ENCODE measurements at places on chromosomes 13 and 19. TPM values are rescaled to one million over a fixed set of nuclear protein-coding genes. Genes with fewer than 3 reads are reported as not detected.

- H3K4me1 ChIP-seq, result peaks cover 44% of the 10 kb centered on the region
- H3K4me3 ChIP-seq, result peak overlapping the region; percentile 79
- no peaks in the 10 kb centered on the region for H3K27me3 ChIP-seq
- H3K27ac ChIP-seq, result peak overlapping the region; percentile 96
- DNase-seq, result peak; percentile 24
Observed at GRCh38 chr13:102597029-102597961, 509 bp downstream of the TPP2 start.

- no peak overlapping the region for H3K4me3 ChIP-seq
- H3K27me3 ChIP-seq, result no peaks in the 10 kb centered on the region
- H3K4me1 ChIP-seq, result peaks cover 20% of the 10 kb centered on the region
Observed at GRCh38 chr13:39405107-39405506, 197.9 kb downstream of the LHFPL6 start.

Gene ZNF580
- 84.1 TPM for total RNA-seq

- no peaks in the 10 kb centered on the region for H3K27me3 ChIP-seq
- H3K4me3 ChIP-seq, result peak overlapping the region; percentile 14
- no peaks in the 10 kb centered on the region for H3K4me1 ChIP-seq
Observed at GRCh38 chr13:32310134-32310706, 4.9 kb downstream of the ZAR1L start.

Gene DHRS12
- total RNA-seq, result 16.4 TPM

DNA sequence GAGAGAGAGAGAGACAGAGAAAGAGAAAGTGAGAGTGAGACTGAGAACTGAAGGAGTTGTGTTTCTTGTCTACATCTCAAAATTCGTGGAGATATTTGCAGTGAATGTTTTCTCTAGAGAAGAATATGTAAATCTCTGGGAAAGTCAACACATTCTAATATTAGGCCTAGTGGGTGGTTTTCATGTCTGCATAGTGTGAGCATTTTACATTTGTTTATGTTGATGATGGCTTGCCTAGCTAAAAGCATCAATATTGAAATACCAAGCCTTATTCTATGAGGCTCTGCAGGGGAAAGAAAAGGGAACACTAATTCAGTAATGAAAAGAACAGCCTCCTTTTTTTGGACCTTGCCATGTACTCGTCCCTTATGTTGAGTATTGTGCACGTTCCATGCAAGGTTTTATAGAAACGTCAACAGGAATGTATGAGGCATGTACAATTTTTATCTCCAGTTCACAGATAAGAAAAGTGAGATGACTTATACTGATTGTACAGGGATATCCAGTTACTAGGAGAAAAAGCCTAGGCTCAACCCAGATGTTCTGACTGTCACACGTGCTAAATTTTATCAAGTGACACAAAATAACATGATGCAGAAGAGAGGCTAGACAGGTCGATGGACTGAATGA lies 1288.9 kb upstream of the SLC10A2 start:
- H3K36me3 ChIP-seq, result no peaks in the 10 kb centered on the region
- H3K4me3 ChIP-seq, result no peak overlapping the region
- no peak for DNase-seq
- H3K4me1 ChIP-seq, result no peaks in the 10 kb centered on the region
- no peaks in the 10 kb centered on the region for H3K27me3 ChIP-seq

Gene TICAM1
- total RNA-seq, result 9.0 TPM

DNA sequence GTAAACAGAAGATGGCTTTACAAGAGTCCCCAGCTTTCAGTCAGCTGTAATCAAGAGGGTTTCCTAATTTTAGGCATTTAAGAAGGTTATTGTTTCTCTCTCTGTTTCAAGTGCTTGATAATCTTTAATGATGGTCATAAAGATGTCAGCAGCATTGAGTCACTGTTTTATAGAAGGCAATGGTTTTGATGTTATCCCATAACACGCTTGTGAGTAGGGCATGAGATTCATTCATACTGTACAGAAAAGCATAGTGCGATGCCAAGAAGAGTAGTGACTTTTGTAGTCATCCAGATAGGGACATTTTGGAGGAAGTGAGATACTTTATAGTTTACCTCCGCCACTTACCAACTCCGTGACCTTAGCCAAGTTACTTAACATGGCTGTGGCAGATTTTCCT lies 364.2 kb upstream of the SLC10A2 start:
- no peaks in the 10 kb centered on the region for H3K36me3 ChIP-seq
- H3K27ac ChIP-seq, result no peak overlapping the region
- no peak for DNase-seq
- no peak overlapping the region for H3K4me3 ChIP-seq

Gene SPART
- total RNA-seq, result 48.6 TPM

GRCh38 chr13:94947392-94947791 lies 235.0 kb upstream of the SOX21 start:
- no peak overlapping the region for H3K27ac ChIP-seq
- H3K27me3 ChIP-seq, result no peaks in the 10 kb centered on the region
- H3K36me3 ChIP-seq, result no peaks in the 10 kb centered on the region
- no peak for DNase-seq
- H3K4me1 ChIP-seq, result no peaks in the 10 kb centered on the region

GRCh38 chr19:18156841-18157464 lies 4.0 kb downstream of the PIK3R2 start:
- no peaks in the 10 kb centered on the region for H3K36me3 ChIP-seq
- H3K4me3 ChIP-seq, result no peak overlapping the region
- peak overlapping the region; percentile 75 for H3K27ac ChIP-seq
- peaks cover 66% of the 10 kb centered on the region for H3K4me1 ChIP-seq

DNA sequence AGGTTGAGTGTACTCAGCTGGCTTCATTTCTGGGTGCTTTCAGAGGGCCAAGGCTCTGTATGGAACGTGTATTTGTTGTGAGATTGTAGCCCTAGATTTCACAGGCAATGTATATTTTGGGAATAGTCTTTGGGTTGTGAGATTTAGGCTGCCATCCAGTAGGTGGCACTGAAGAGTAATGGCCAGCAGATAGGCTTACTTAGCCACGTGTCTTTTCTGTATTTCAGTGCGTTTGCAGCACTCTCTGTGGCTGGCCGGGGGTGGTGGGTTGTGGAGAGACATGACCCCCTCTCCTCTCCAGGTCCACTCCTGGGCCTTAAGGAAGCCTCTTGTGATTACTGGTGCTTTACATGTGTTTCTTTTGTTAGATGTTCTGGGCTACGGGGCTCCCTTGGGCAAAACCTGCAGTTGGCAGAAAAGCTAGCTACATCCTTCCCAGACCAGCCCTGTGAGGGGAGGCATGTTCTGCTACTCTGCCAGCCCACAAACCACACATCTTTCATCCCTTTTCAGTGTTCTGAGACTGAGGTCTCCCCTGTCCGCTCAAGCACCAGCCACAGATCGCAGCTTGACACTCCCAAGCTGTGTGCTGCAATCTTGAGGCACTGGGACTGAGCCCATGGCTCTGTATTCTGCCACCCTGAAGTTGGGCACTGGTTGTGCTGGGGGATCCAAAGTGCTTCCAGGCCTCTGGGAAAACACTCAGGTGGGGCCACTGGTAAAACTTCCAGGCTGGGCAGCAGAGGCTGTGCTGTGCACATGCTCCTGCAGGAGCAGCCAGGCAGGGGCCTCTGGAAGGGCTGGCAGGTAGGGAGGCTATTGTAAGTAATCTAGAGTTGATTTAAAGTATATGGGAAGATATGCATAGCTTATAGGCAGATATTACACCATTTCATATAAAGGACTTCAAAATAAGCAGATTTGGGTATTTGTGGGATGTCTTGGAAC lies 1096.8 kb upstream of the PCDH20 start:
- no peaks in the 10 kb centered on the region for H3K4me1 ChIP-seq
- no peaks in the 10 kb centered on the region for H3K27me3 ChIP-seq
- H3K36me3 ChIP-seq, result no peaks in the 10 kb centered on the region
- no peak overlapping the region for H3K27ac ChIP-seq
- H3K4me3 ChIP-seq, result no peak overlapping the region

DNA sequence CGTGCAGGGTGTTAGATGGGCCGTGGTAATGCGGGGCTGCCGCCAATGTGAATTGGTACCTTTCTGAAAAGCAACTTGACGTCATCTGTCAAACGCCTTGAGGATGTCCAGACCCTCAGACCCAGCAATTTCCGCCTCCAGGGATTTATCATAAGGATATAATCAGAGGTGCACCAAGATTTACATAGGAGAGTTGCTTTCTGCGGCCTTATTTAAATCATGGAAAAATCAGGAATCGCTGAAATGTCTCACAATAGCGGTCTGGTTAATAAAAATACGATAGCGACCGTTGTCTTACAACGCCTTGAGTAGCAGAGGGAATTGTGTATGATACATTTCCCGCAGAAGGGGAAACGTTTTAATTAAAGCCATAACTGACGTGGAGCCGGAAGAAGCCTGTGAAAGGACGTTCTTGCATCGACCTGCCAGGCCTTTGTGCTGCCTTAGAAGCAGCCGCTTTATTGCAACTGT lies 32.3 kb upstream of the NDUFS7 start:
- no peak for DNase-seq
- no peaks in the 10 kb centered on the region for H3K36me3 ChIP-seq
- H3K27me3 ChIP-seq, result no peaks in the 10 kb centered on the region
- peaks cover 22% of the 10 kb centered on the region for H3K4me1 ChIP-seq

DNA sequence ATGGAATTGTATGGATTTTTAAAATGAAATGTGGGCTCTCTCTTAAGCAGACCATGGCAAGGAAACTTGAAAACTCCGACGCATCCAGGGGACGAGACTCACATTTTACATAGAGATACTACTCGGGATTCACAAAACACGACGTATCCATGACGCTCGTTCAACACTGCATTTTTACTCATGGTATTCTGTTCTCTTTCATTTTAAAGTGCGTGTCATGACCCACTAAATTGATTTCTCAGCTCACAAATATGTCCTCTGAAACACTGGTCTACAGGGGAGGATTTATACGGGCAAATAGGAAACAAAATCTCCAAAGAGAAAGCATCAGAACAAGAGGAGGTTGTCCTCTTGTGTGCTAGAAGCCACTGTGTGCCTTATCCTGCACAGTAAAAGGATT lies 523.5 kb downstream of the MYO16 start:
- no peak overlapping the region for H3K27ac ChIP-seq
- no peak for DNase-seq
- H3K4me3 ChIP-seq, result no peak overlapping the region
- peaks cover 16% of the 10 kb centered on the region for H3K4me1 ChIP-seq
- H3K36me3 ChIP-seq, result no peaks in the 10 kb centered on the region

DNA sequence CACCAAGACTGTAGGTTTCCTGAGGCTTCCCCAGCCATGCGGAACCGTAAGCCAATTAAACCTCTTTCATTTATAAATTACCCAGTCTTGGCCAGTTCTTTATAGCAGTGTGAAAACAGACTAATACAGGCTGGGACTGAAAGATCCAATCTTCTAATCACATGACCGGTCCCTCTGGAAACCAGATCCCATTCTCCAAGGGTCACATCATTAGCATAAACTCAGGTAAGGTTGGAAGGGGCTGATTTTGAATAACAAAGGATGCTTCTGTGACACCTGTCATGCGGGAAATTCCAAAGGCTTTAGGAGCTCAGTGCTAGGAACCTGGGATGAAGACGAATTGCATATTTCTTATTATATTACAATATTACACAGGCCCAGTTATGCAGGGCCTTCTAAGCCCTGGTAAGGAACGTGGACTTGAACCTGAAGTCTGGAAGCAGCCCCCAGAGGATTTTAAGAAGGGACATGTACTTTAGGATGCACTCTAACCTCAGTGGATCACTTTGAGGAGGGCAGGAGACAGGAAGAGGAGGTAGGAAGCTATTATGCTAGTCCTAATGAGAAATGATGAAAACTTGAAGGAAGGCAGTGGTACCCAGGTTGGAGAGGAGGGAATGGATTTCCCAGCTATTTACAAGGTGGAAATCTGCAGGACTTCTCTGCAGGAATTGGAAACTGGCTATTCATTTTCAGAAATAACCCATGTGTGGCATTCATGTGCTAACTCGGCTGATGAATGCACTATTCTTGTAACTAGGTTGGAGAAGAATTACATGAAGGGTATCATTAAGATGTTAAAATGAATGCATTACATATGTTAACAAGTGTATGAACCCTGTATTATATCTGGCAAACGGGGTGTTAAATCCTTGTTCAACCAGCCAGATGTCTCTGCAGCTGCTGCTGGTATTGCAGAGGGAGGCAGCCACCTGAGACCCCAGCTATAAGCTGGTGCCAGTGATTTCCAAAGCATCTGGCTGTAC lies 19.3 kb downstream of the TNFSF11 start:
- no peaks in the 10 kb centered on the region for H3K27me3 ChIP-seq
- no peak overlapping the region for H3K27ac ChIP-seq
- DNase-seq, result no peak
- H3K36me3 ChIP-seq, result no peaks in the 10 kb centered on the region
- no peak overlapping the region for H3K4me3 ChIP-seq
- no peaks in the 10 kb centered on the region for H3K4me1 ChIP-seq

- H3K4me3 ChIP-seq, result no peak overlapping the region
- DNase-seq, result no peak
- H3K27me3 ChIP-seq, result no peaks in the 10 kb centered on the region
- H3K36me3 ChIP-seq, result no peaks in the 10 kb centered on the region
Observed at GRCh38 chr13:67238277-67238859, 8.2 kb upstream of the PCDH9 start.

DNA sequence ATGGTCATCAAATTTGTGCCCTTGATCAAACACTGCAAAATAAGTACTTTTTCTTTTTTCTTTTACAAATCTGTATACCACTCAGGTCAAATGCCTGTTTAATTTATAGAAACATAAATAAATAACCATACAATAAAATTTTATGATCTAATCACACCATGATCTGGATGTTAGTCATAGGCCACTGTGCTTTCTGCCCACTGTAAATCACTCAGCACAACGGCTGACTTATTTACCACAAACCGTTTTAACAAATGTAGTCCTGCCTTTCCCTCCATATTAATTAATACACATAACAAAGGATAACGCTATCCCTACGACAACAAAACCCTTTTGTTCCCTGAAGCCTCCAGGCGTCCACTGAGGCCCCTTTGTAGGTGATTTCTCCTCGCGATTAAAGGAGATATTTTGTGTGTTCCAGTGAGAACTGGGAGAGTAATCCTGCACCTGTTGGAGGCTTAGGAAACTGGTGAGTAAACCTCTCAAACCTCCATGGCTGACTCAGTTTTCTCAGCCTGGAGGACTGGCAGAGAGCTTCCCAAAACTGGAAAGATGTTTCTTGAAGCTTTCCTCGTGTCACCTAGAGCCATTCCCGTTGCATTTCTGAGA lies 477.1 kb upstream of the SGCG start:
- DNase-seq, result no peak
- H3K27me3 ChIP-seq, result no peaks in the 10 kb centered on the region
- H3K4me1 ChIP-seq, result no peaks in the 10 kb centered on the region

All from upper lobe of left lung (tissue), 6 donors.